ENCODE measurements at places on chromosomes 3 and 15. TPM values are rescaled to one million over a fixed set of nuclear protein-coding genes. Genes with fewer than 3 reads are reported as not detected.

Gene ITGA11
- total RNA-seq = 2.4 TPM

Gene LINGO1
- total RNA-seq = 10.0 TPM

Gene PGBD4
- total RNA-seq = 1.6 TPM

Gene PARP15
- total RNA-seq = not detected

Gene THRB
- total RNA-seq = 1.7 TPM

Gene C3orf85
- not detected for total RNA-seq

Gene CCR2
- total RNA-seq = not detected

Gene NAA50
- total RNA-seq = 161 TPM

Gene ASB14
- not detected for total RNA-seq

Gene DAZL
- not detected for total RNA-seq

Gene SLCO3A1
- total RNA-seq = 23.5 TPM

Gene PLCB2
- total RNA-seq = 0.77 TPM

Gene DET1
- total RNA-seq = 5.8 TPM

Gene KBTBD13
- total RNA-seq = not detected

Gene CACNA2D3
- 0.09 TPM for total RNA-seq

Gene PLS1
- 10.5 TPM for total RNA-seq

Gene PLA2G4F
- total RNA-seq = not detected

Gene COL6A5
- total RNA-seq = not detected

Gene FANCD2OS
- total RNA-seq = not detected

Gene ROBO1
- total RNA-seq = 14.4 TPM

Gene MASP1
- not detected for total RNA-seq

Gene C15orf39
- 36.4 TPM for total RNA-seq

Gene IL5RA
- total RNA-seq = not detected

Gene CCR4
- 0.04 TPM for total RNA-seq

Gene CACNA2D2
- total RNA-seq = 0.50 TPM

Gene MYO5C
- total RNA-seq = 5.2 TPM

Gene C3orf33
- total RNA-seq = 5.8 TPM

Gene DNAJC19
- 22.3 TPM for total RNA-seq

Gene CELSR3
- 4.4 TPM for total RNA-seq

Gene CCR9
- not detected for total RNA-seq

Gene SYNM
- 37.2 TPM for total RNA-seq

All from A549 treated with Mapracorat at 1 μM for 4 hours (cell line).